Astrocyte (in vitro differentiated cells and primary cell): ENCODE measurements at places on chromosomes 11 and 22. TPM values are rescaled to one million over a fixed set of nuclear protein-coding genes. Genes with fewer than 3 reads are reported as not detected.

DNA sequence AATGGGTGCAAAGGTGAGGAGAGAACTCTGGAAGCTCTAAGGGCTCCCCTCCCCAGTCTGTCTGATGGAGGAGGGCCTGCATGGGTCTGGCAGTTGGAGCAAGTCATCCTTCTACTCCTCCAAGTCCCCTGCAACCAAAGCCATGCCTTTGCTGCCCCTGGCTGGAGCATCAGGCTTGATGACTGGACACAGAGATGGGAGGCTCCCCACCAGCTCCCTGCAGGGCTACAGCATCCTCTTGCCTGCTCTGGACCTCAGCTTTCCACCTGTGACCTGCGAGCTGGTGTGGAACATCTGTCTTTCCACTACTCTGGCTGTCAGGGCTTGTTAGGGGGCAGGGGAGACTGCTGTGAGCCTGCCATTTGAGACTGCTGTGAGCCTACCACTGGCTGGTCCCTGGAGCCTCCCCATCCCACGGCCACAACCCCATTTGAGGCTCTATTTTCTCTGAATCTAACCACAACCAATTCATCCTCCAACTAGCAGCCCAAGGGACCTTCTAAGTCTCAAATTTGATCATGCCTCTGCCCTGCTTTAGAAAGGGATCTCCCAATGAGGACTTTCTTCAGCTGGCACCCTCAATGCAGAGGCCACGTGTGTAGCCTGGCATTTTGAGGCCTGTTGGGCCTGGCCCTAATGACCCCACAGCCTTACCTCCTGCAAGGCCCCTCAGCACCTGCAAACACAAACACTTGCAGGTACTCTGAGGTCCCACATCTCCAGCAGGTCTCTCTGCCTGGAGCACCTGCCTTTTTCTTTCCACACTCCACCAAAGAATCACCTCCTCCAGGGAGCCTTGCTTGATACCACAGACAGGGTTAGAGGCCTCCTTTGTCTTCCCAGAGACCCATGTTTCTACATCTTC, 9.9 kb downstream of the P2RY6 start:
- H3K36me3 ChIP-seq, result no peaks in the 10 kb centered on the region
- H3K4me1 ChIP-seq, result no peaks in the 10 kb centered on the region
- H3K27me3 ChIP-seq, result no peaks in the 10 kb centered on the region
- DNase-seq, result no peak
- no peak overlapping the region for H3K27ac ChIP-seq

NF2 gene
- 84.8 and 93.4 TPM in 2 replicates for total RNA-seq

BBS1 gene
- 18.8 and 20.3 TPM in 2 replicates for total RNA-seq

DNA sequence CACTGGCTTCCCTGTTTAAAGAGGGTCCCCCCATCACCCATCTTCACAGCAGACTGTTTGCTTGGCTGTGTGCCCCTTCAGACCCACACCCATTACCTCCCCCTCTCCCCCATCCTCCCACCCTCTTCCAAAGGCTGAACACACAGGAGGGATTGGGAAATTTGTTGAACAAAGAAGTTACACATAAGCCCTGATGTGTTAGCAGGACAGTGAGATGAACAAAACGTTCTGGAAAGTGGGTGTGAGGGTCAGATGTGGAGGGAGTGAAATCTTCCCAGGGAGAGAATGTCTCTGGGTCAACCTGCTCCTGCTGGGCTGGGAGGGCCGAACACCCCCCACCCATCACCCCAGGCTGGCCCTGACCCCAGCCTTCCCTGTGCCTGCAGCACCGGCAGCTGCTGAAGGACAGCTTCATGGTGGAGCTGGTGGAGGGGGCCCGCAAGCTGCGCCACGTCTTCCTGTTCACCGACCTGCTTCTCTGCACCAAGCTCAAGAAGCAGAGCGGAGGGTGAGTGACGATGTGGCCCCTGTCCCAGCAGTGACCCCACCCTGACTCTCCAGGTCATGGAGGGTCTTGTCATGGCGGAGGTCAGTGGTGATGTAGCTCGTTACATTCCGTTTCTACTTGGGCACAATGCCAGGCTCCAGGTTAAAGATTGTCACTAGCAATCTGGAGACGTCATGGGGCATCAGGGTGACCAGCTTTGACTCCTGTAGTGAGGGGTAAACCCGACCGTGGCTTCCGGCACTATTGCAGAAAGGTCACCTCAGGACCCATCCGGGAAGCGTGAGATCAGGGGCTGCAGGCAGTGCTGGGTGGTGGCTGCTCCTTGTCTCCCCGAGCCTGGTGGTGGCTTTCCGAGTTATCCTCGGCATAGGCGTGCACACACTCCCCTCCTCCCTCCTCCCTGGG, 103.5 kb downstream of the BCR start:
- peaks cover 28% of the 10 kb centered on the region for H3K4me1 ChIP-seq
- H3K4me3 ChIP-seq, result no peak overlapping the region
- no peak for DNase-seq
- no peaks in the 10 kb centered on the region for H3K36me3 ChIP-seq
- no peaks in the 10 kb centered on the region for H3K27me3 ChIP-seq
- H3K27ac ChIP-seq, result no peak overlapping the region

ART1 gene
- total RNA-seq, result not detected in 2 replicates
